Activated T-cell treated with anti-CD3 and anti-CD28 coated beads for 48 hours (primary cell): ENCODE measurements at places on chromosomes 1 and 21.

DNA sequence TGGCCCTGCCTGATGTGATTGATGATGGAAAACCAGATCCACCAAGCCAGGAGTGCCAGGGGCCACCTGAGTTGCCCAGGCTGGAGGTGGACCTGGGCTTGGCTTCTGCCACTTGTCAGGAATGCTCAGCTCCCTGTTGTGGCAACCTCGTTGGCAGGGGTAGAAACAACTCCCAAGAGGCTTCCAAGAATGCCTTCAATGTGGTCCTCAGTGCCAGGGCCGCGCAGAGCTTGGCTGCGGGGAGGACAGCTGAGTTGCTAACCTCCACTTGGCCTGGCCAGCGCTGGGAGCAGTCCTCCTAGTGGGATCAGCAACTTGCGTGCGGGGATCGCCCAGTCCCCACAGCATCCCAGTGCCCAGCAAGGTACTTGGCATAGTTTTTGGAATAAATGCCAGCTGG, 9.0 kb downstream of the MYOM3 start:
- DNase-seq, result no peak

- DNase-seq, result no peak
Observed at GRCh38 chr1:109786531-109787021, 22.9 kb upstream of the EPS8L3 start.

DNA sequence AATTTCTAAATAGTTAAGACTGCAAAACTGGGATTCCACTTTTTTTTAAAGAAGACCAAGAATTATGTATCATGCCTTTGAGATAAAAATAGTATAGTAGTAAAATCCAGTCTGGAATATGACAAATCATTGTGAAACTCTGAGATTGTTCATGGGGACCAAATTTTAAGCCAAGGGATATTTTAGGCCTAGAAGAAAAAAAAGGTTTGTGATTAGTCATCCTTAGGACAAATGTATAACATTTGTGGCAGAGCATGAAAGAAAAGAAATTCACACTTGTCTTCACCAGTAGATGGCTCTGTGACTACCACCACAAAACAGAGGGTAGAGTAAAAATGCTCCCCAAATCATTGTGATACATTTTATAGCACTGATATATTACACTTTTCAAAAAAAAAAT, 226.1 kb downstream of the KCTD3 start:
- DNase-seq, result no peak

DNA sequence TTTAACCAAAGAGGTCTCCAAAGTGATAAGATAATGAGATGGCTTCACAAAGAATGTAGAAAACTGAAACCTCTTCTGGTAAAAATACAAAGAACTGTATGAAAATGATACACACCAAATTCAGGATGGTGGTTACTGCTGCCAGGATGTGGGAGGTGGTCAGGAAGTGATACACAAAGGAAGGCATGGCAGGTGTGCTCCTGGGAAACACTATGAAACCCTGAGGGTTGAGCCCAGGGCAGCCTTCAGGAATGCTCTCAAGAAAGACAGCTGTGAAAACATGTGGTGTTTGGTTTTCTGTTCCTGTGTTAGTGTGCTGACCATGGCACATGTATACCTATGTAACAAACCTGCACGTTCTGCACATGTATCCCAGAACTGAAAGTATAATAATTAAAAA, 109.3 kb downstream of the NTNG1 start:
- no peak for DNase-seq

DNA sequence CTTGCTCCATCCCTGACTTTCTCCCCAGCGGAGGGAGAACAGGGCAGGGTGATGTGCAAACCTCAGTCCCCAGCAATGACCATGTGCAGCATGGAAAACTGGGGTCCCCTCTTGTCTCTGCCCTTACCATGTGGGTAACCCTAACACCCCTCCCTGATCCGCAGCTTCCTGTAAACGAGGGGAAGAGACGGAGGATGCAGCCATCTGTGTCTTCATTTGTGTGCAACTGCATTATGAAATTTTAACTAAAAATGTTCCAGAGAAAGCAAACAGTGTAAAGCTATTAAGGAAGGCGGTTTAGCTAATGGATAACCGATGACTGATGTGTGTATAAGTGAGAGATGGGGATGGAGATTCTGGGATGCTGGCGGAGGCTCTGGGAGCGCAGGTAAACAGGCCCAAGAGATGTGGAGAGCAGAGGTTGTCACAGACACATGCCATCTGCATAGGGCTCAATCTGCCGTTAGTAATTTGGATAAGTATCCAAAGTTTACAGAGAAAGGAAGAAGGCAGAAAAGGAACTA, 206.6 kb downstream of the DSCAM start:
- no peak for DNase-seq

- DNase-seq, result no peak
Observed at GRCh38 chr21:34792504-34793089, 123.8 kb downstream of the CLIC6 start.

GRCh38 chr1:246875041-246876026, 56.4 kb downstream of the AHCTF1 start:
- DNase-seq, result no peak

GRCh38 chr1:180842491-180843275, 70.0 kb upstream of the KIAA1614 start:
- no peak for DNase-seq

GRCh38 chr1:159993911-159994310, 37.9 kb downstream of the PIGM start:
- DNase-seq, result no peak

DNA sequence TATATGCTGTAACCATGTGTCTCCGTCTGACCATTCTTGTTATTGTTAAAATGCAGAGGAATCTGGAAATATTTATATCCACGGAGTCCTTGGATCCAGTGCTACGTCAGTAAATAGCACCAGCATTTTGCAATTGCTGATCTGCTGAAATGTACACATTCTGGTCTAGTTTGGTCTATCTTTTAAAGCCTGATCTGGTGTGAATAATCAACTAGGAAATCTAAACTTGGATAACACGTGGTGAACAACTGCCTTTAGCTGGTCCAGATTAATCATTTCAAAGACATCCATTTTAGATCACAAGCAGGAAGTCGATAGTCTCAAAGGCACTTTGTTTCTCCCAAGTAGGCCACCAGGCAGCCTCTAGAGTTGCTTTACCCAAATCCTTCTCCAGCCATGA, 32.6 kb downstream of the PDPN start:
- DNase-seq, result no peak

DNA sequence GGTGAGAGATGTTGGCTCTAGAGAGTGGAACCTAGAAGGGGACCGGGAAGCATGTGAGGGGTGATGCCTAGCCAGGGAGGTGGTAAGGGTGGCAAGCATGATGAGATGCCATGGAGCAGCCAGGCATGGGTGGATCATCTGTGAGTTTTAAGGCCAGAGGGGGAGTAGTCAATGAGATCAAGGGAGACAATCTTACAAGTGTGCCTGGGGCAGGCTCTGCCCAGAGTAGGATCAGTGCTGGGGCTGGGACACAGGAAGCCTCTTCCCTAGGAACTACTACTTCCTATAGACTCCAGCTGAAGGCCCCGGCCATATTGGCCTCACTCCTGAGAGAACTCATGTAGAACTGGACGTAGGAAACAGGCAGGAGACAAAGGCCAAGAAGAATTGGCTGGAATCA, 192.4 kb upstream of the CSF3R start:
- no peak for DNase-seq

GRCh38 chr1:214983126-214983869, 99.2 kb upstream of the KCNK2 start:
- no peak for DNase-seq

DNA sequence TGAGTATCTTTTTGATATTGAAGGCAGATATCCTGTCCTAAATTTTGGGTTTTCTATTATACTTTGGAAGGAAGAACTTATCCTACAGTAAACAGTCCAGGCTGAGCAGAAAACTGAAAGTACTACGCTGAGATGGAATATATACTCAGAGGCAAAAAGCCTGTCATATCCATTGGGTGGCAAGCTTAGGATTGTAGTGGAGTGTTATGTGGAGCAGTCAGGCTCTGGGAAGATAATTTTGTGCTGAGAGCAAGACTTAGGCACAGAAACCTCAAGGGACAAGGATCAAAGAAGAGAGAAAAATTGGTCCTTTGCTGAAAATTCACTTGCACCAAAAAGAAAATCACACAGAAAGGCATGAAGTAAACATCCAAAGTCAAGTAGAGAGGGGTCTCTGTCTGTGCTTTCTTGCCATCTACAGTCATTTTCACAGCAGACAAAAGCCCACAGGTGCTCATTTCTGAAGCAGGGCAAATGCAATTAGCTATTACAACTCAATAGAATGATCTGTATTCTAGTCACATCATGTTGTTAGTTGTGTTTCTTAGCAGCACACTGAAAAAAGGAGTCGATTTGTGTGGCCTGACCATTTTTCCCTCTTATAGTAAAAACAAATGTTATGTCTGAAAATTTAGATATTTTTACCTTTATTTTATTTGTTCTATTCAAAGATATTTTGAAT, 38.5 kb downstream of the CRB1 start:
- DNase-seq, result no peak

- no peak for DNase-seq
Observed at GRCh38 chr1:41480204-41481108, 4.0 kb downstream of the EDN2 start.

- no peak for DNase-seq
Observed at GRCh38 chr1:109893532-109894171, 17.0 kb upstream of the CSF1 start.

- no peak for DNase-seq
Observed at GRCh38 chr1:68954841-68955240, 458.0 kb upstream of the DEPDC1 start.

- DNase-seq, result no peak
Observed at GRCh38 chr1:10602936-10603335, 128.2 kb downstream of the PEX14 start.

GRCh38 chr1:3019007-3019515, 2.2 kb upstream of the ACTRT2 start:
- DNase-seq, result no peak

DNA sequence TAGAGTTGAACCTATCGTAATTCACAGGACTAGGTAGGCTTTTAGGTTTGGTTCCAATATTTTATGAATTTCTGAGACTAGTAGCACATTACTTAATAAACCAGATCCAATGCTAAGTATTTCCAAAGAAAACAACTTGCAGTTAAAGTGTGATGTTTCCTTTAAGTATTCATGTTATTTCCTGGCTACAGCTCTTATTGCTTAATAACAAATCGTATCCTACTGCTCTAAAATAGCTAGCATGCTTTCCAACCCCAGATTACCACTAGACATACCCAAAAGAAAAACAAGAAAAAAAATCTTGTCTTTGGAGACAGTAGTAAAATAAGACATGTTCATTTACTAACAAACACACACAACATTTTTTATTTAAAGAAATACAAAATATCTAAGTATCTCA, 898 bp downstream of the KRTAP27-1 start:
- no peak for DNase-seq

GRCh38 chr1:36602184-36602583, 119.5 kb upstream of the CSF3R start:
- DNase-seq, result no peak

DNA sequence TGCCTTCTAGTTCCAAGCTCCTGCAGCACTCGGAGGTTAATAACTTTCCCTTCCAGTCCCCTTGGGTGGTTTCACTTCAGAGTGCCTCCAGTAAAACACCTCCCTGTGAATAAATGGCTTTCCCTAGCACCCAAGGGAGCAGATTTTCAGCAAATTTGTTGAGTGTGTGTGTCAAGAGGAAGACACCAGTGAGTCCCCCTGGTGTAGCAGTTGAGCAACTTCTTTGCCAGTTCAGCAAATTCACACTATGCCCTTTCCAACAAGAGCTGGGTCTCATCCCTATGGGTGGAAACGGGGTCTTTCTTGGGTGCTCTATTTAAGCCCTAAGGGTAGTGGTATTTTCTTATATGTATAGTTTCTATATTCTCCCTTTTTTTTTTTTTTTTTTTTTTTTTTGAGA, 806 bp upstream of the AADACL4 start:
- DNase-seq, result no peak

DNA sequence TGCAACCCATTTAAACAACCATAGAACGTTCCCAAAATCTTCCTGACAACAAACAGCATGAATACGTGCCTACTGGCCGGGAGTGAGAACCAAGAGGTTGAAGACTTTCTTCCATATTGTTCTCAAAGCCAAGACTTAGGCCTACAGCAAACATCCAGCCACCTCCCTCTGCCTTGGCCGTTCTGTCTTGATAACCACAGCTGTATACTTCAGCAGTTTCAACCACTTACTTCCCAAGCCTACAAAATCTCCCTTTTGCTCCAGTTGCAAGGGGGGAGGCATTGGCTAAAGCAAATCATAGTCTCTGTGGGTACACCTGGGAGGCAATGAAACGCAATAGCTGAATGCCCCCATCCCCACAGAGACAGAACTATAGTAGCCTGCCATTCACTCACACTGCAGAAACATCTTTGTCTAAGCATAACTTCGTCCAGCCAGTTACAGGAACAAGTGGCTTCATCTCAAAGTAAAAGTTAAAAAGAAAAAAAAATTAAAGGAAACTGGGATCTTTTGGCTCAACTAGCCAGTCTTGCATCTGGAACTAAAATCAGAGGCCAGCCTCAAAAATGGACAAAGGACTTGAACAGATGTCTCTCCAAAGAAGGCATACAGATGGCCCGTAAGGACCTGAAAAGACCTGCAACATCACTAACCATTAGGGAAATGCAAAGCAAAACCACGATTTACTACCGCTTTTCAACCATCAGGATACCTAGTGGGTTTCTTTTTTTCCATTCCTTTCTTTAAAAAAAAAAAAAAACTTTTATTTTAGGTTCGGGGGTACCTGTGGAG, 186.0 kb downstream of the PSMG1 start:
- DNase-seq, result no peak
